Body of pancreas (tissue), 4 donors: ENCODE measurements at places on chromosomes 12 and 14.

GRCh38 chr14:98167275-98167674 is 1104.7 kb downstream of the BCL11B start:
- no peak for DNase-seq

- DNase-seq: peak; percentile 89
Observed at GRCh38 chr14:100533656-100534485, 53.3 kb downstream of the BEGAIN start.

- no peak for DNase-seq
Observed at GRCh38 chr12:67646775-67647174, 1.8 kb upstream of the DYRK2 start.

- no peak for DNase-seq
Observed at GRCh38 chr12:130969223-130969622, 15.5 kb downstream of the ADGRD1 start.

- DNase-seq: no peak
Observed at GRCh38 chr14:58026219-58026618, 125.8 kb downstream of the ARMH4 start.

GRCh38 chr14:29403091-29403490 is 524.6 kb downstream of the PRKD1 start:
- DNase-seq: no peak
